ENCODE measurements at places on chromosomes 16 and 17.

GRCh38 chr17:78132084-78132676 lies 1.6 kb downstream of the TMC8 start:
- no peak for DNase-seq

- DNase-seq = no peak
These were observed 72.4 kb downstream of the WIPI1 start for GRCh38 chr17:68384941-68385340.

DNA sequence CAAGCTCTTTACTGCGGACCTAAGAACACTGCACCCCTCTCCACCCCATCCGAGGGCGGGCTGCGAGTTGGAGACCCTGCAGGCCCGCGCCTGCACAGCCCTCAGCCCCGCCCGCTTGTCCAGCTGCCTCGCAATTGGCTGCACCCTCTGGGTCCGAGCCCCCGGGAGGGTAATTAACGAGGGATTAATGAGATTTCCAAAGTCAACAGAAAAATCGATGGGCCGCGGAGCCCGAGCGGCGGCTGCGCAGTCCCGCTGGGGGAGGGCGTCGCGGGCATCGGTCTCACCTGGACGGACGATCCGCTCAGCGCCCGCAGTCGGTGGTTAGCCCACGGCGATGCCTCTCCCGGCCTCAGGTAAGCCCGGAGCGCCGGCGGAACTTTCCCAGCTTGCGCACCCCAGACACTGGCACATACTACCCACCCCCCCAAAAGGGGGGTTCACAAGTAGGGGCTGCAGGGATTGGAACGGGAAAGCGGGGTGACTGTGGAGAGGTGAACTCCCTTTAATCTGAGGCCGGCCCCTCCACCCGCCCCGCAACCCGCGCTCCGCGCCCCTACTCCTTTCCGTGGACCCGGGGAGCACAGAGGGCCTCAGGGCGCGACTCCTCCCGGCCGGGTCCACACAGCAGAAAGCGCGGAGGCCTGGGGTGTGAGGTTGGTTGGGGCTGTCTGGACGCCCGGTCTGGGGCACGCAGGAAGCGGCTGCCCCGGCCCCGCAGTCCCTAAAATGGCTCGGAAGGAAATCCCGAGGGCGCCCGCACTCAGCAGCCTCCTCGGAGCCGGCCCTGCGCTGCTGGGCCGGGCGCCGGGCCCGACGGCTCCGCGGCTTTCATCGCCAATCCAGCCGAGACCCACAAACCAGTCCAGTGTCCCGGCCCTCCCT lies at the start of gene OTOP3:
TSS of gene OTOP3 (plus strand) at position 314 of the 885 bp plus-strand sequence. CDS start at position 338, 24 bp downstream.
- no peak for DNase-seq

DNA sequence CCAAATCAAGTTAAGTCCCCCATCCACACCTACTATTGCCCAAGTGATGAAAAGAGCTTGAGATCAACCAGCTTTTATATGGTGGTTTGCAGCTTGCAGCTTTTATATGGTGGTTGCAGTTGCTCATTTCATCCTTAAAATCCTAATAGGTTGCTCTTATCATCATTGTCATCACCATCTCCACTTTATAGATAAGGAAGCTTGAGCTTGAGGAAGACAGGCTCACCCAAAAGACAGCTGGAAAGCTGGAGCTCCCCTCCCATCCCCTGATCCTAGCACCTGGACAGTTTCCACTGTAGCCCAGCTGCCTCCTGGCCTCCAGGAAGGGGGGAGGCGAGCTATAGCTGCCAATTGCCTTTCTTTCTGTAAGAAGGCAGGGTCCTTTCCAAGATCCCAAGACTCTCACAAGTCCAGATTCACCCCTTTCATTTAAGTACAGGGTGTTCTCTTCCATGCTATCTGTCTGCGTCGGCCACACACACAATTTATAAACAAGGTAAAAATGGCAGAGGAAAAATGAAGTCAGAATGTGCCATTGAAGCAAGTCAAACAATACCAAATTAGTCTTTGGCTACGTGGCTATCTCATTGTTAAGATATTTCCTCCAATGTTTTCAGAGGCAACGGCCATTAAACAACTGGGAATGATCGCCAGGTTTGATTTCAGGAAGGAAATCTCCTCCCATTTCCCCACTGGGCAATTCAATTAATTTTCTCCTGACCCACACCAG lies 63.3 kb downstream of the PECAM1 start:
- DNase-seq = no peak

GRCh38 chr17:17667947-17668346 lies 13.3 kb upstream of the RAI1 start:
- DNase-seq = no peak

GRCh38 chr17:36468903-36469635 lies 17.4 kb upstream of the ZNHIT3 start:
- no peak for DNase-seq

- no peak for DNase-seq
These were observed 1.1 kb downstream of the FAM171A2 start for GRCh38 chr17:44362459-44362948.

DNA sequence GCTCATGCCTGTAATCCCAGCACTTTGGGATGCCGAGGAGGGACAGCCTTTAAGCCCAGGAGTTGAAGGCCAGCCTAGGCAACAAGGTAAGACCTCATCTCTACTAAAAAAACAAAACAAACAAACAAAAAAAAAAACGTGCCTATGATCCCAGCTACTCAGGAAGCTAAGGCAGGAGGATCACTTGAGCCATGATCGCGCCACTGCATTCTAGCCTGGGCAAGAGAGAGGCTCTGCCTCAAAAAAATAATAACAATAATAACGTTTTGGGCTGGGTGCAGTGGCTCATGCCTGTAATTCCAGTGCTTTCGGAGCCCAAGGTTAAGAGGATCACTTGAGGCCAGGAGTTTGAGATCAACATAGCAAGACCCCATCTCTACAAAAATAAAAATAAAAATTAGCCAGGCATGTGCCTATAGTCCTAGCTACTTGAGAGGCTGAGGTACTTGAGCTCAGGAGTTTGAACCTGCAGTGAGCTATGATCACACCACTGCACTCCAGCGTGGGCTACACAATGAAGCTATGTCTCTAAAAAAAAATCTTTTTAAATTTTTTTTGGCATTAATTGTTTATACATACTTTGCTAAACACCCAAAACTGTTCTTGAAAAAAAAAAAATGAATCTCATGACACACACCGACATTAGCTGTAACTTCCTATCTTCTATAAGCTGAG lies 3.3 kb downstream of the PHLPP2 start:
- no peak for DNase-seq

- DNase-seq = no peak
These were observed 339.0 kb downstream of the SNX29 start for GRCh38 chr16:12315330-12316136.

GRCh38 chr16:10981697-10982216 lies 37.4 kb downstream of the CLEC16A start:
- DNase-seq = no peak

GRCh38 chr17:28710861-28711722 lies 596 bp downstream of the PROCA1 start:
- no peak for DNase-seq

- DNase-seq = no peak
These were observed 123.2 kb downstream of the HS3ST2 start for GRCh38 chr16:22937169-22937568.

- no peak for DNase-seq
These were observed 5.2 kb upstream of the RAB26 start for GRCh38 chr16:2142942-2143877.

- DNase-seq = no peak
These were observed 1062.7 kb upstream of the EEF2KMT start for GRCh38 chr16:6160303-6160702.

DNA sequence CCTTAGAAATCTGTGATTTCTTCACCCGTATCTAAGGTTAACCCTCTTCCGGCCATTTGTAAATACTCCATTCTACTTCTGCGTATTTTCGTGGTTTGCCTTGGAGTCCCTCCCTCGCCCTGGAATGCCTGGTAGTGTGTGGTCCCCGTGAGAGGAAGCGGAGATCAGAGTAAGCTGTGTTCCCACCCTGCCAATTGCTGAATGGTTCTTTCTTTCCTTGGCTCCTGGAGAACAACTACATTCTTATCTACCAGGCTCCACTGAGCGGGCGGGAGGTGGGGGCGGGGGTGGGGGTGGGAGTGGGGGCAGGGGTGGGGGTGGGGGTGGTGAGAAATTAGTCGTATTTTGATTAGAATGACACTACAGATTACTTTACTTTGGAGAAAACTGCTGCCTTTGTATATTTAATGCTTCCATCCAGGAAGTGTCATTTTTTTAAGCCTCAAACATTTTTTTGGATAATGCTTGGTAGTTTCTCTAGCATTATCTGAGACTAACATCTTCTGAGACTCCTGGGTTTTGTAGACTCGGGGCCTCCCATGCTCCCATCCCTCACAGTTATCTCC lies 20.9 kb upstream of the FASN start:
- DNase-seq = no peak

GRCh38 chr17:82303944-82304808 lies 13.2 kb downstream of the CD7 start:
- no peak for DNase-seq

- no peak for DNase-seq
These were observed at the start of gene KRT36 for GRCh38 chr17:41489531-41489930. Gene KRT36 (minus strand): TSS chr17:41489910. CDS start chr17:41489864, 46 bp downstream.

- DNase-seq = no peak
These were observed 161.4 kb upstream of the CHMP6 start for GRCh38 chr17:80830020-80830780.

- no peak for DNase-seq
These were observed 96.7 kb upstream of the TMEM132E start for GRCh38 chr17:34482730-34483129.

DNA sequence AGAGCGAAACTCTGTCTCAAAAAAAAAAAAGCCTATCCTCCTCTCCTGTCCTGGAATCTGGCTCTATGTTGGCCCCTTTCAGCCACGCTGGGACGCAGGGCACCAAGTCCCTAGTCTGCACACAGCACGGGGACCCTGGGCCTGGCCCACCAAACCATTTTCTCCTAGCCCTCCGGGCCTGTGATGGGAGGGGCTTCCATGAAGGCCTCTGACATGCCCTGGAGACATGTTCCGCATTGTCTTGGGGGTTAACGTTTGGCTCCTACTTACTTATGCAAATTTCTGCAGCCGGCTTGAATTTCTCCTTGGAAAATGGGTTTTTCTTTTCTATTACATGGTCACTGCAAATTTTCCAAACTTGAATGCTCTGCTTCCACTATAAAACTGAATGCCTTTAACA lies 12.6 kb upstream of the GPT2 start:
- no peak for DNase-seq

GRCh38 chr17:81324851-81325713 lies 30.0 kb upstream of the SLC38A10 start:
- DNase-seq = no peak
